Breast epithelium (tissue), 4 donors: ENCODE measurements at places on chromosomes 3 and 15. TPM values are rescaled to one million over a fixed set of nuclear protein-coding genes. Genes with fewer than 3 reads are reported as not detected.

DNA sequence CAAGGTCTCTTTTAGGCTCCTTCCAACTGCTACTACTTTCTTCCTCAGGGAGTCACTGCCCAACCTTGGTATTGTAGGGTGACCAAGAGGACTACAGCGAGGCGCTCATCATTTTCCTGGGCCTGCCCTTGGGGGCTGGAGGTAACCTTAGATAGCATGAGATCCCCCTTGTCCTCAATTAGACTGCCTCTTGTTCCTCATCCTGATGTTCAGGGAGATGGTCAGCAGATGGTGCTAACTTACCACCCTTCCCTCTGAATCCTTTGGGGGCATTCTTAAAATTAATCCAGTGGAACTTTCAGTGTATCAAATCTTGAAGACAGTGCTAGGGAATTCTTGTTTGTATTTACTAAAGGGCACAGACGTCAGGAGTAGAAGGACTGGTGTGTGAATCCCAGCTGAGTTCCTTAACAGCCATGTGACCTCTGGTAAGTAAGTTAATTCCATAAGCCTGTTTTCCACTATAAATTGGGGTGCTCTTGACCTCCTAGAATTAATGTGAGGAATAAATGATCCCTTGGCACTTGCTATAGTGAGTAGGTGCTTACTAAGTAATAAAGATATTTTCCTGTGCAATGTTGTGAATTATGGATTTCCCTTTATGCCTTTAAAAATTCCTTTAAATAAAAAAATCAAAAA, 4.1 kb upstream of the CLPX start:
- H3K4me1 ChIP-seq, result no peaks in the 10 kb centered on the region
- no peaks in the 10 kb centered on the region for H3K36me3 ChIP-seq
- no peak overlapping the region for H3K27ac ChIP-seq

DNA sequence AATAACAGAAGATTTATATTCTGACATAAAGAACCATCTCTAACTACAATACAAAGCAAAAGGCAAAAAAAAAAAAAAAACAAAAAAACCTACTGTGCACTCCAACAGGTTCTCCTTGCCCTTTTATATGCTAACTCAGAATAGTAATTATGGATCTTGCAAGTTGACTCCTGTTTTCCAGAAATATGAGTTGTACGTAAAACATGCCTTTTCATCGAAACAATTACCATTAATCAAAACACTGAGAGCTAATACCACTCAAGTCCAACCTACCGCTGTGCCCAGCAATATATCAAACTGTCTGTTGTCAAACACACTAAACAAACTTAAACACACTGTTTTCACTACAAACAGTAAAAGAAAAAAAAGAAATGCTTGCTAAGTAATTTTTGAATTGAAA, 389.8 kb downstream of the TBC1D5 start:
- H3K27me3 ChIP-seq, result no peaks in the 10 kb centered on the region
- H3K4me1 ChIP-seq, result no peaks in the 10 kb centered on the region
- DNase-seq, result no peak
- H3K27ac ChIP-seq, result no peak overlapping the region
- H3K4me3 ChIP-seq, result no peak overlapping the region

- H3K36me3 ChIP-seq, result no peaks in the 10 kb centered on the region
- H3K27ac ChIP-seq, result peak overlapping the region; percentile 90
- no peak overlapping the region for H3K4me3 ChIP-seq
- no peak for DNase-seq
- no peaks in the 10 kb centered on the region for H3K27me3 ChIP-seq
These were observed 287.4 kb downstream of the UACA start for GRCh38 chr15:70475921-70476320.

DNA sequence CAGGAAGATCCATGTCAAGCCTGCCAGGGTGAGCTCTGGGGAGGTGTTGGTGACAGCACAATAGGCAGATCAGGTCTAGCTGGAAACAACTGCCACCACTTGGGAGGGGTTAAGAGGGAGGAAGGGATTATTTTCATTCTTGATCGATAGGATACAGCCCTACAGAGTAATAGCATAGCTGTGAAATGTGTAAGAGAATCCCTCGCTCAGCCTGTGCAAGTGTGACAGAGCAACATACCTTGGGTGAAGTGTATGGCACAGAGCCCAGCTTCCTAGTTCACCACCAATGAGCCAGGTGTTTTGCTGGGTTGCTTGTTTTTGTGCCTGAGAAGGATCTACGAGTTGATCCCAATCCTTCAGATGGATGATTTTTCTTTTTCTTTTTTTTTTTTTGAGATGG, 9.2 kb upstream of the DCUN1D1 start:
- H3K36me3 ChIP-seq, result no peaks in the 10 kb centered on the region
- H3K27ac ChIP-seq, result no peak overlapping the region
- DNase-seq, result no peak
- no peak overlapping the region for H3K4me3 ChIP-seq
- H3K27me3 ChIP-seq, result no peaks in the 10 kb centered on the region

DNA sequence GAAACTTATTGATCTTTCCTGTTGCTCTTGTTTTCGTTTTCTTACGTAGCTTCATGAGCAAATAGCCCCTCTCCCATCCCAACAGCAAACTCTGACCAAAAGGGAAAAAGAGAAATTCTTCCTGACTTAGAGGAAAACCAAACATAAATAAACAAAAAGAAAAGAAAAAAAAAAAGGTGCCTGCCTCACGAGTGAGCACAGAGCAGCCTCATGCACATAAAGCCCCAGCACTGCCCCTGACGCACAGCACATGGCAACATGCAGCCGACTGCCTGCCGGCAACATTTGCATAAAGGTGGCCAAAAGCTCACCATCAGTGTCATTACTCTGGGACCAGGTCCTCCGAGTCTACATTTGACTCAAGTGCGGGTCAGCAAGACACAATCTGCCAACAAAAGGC, 6.4 kb downstream of the POC1A start:
- H3K36me3 ChIP-seq, result no peaks in the 10 kb centered on the region
- DNase-seq, result no peak
- H3K27me3 ChIP-seq, result no peaks in the 10 kb centered on the region
- no peaks in the 10 kb centered on the region for H3K4me1 ChIP-seq

- no peaks in the 10 kb centered on the region for H3K27me3 ChIP-seq
- no peak overlapping the region for H3K27ac ChIP-seq
- no peak overlapping the region for H3K4me3 ChIP-seq
- no peaks in the 10 kb centered on the region for H3K36me3 ChIP-seq
- H3K4me1 ChIP-seq, result no peaks in the 10 kb centered on the region
- no peak for DNase-seq
These were observed 479.3 kb downstream of the EPHA3 start for GRCh38 chr3:89586676-89587075.

DNA sequence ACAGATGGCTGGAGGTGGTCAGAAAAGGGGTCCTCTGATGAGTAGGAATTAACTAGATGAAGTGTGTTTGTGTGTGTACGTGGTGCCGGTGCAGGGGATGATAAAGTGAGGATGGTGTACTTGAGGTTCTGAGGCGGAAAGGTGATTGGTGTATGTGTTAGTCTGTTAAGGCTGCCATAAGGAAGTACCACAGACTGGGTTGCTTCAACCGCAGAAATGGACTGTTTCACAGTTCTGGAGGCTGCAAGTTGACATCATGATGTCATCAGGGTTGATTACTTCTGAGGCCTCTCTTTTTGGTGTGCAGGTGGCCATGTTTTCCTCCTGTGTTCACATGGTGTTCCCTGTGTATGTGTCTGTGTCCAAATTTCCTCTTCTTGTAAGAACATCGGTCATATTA, 202.4 kb upstream of the RGMA start:
- no peak overlapping the region for H3K4me3 ChIP-seq
- H3K4me1 ChIP-seq, result no peaks in the 10 kb centered on the region
- H3K36me3 ChIP-seq, result no peaks in the 10 kb centered on the region
- H3K27ac ChIP-seq, result no peak overlapping the region
- H3K27me3 ChIP-seq, result no peaks in the 10 kb centered on the region

DNA sequence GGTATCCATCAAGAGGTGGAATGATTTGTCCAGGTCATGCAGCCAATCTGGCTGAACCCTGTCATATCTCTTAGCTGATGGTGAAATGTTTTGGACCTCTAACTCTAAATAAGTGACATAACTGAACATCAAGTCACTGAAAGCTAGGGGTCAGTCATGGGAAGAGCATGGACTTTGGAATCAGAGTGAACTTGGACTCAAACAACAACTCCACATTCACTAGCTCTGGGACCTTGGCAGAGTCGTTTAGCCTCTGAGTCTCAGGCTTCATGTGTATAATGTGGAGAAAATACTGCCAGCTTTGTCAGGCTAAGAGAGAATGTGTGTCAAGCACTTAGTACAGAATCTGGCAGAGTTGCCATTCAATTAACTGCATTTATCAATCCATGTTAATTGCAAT, 557.8 kb upstream of the CFAP20DC start:
- no peaks in the 10 kb centered on the region for H3K27me3 ChIP-seq
- no peaks in the 10 kb centered on the region for H3K4me1 ChIP-seq
- H3K4me3 ChIP-seq, result no peak overlapping the region
- no peak for DNase-seq
- H3K36me3 ChIP-seq, result no peaks in the 10 kb centered on the region

- no peak overlapping the region for H3K4me3 ChIP-seq
- DNase-seq, result no peak
- H3K27me3 ChIP-seq, result no peaks in the 10 kb centered on the region
- no peaks in the 10 kb centered on the region for H3K4me1 ChIP-seq
These were observed 25.2 kb downstream of the GOLGA6D start for GRCh38 chr15:75307778-75308390.

- H3K27ac ChIP-seq, result no peak overlapping the region
- no peaks in the 10 kb centered on the region for H3K36me3 ChIP-seq
- H3K4me3 ChIP-seq, result no peak overlapping the region
- no peaks in the 10 kb centered on the region for H3K27me3 ChIP-seq
These were observed 121.6 kb downstream of the UBE2E2 start for GRCh38 chr3:23324745-23325144.

- H3K4me3 ChIP-seq, result peak overlapping the region; percentile 5
- H3K27ac ChIP-seq, result peak overlapping the region; percentile 64
- H3K27me3 ChIP-seq, result no peaks in the 10 kb centered on the region
- DNase-seq, result peak; percentile 76
- no peaks in the 10 kb centered on the region for H3K36me3 ChIP-seq
- no peaks in the 10 kb centered on the region for H3K4me1 ChIP-seq
These were observed 17.6 kb downstream of the CALML4 start for GRCh38 chr15:68187559-68187958.

DNA sequence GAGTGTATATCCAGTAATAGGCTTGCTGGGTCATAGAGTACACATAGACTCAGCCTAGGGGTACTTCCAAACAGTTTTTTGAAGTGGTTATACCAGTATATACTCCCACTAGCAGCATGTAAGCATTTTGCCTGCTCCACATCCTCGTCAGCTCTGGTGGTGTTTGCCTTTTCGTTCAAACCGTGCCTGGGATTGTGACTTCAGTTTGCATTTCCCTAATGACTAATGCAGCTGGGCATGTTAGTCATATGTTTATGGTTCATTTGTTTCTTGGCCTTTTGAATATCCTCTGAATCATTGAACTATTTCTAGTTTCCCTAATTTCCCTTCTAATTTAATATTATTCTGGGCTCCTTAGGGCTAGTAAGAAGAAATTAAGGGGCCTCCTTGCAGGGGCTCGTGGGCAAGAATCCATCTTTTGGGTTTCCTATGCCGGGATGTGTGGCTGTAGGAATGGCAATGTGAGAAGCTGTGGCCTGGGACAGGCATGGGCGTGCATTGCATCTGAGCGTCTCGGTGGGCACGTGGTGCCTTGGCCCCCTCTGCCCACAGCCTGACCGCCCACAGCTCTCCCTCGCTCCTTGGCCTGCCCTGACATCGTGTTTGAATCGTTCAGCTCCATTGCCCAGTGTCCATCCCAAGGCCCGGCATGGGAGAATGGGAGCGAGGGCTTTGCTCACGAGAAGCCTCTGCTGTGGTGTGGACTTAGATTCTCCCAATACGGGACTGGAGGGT, 26.4 kb downstream of the FAH start:
- no peak overlapping the region for H3K27ac ChIP-seq
- no peaks in the 10 kb centered on the region for H3K27me3 ChIP-seq
- H3K36me3 ChIP-seq, result no peaks in the 10 kb centered on the region
- DNase-seq, result no peak
- peaks cover 8% of the 10 kb centered on the region for H3K4me1 ChIP-seq
- no peak overlapping the region for H3K4me3 ChIP-seq

DNA sequence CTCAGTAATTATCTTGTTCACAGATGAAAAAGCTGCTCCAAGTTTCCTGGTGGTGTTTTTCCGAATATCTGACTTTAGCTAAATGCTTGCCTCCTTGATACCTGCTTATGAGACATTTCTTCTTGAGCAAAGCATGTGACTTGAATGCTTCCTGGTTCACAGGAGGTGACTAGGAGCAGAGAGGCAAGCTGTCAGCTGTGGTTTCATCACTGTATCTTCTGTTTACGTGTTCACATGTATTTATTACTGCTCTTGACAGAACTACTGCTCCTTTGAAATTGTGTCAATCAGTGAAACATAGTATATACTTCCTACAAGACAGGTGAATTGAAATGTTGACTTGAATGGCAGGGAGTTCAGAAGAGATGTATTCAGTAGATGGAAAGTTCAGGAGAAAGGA, 8.9 kb upstream of the SPPL2A start:
- no peak overlapping the region for H3K27ac ChIP-seq
- H3K4me3 ChIP-seq, result no peak overlapping the region
- H3K36me3 ChIP-seq, result no peaks in the 10 kb centered on the region
- DNase-seq, result no peak
- no peaks in the 10 kb centered on the region for H3K4me1 ChIP-seq

DNA sequence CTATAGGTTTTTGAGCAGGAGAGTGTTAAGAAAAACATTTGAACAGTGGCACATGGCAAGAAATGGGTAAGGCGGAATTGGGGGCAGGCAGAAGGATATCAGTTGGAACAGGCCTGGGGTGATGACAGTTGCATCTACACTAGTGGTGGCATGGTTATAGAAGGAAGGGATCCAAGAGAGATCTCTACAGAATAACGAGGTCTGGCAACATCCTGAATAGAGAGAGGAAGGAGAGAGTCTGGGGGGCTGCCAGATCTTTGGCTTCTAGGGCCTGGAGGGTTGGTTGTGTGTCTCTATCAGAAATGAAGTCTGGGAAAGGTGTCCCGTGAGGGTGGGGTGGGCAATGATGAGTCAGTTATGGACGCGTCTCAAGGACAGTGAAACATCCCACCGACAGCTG, 26.3 kb downstream of the FSTL1 start:
- H3K36me3 ChIP-seq, result no peaks in the 10 kb centered on the region
- H3K27me3 ChIP-seq, result no peaks in the 10 kb centered on the region
- peak overlapping the region; percentile 21 for H3K27ac ChIP-seq
- DNase-seq, result no peak
- no peak overlapping the region for H3K4me3 ChIP-seq

- no peaks in the 10 kb centered on the region for H3K27me3 ChIP-seq
- no peaks in the 10 kb centered on the region for H3K4me1 ChIP-seq
- H3K36me3 ChIP-seq, result no peaks in the 10 kb centered on the region
- no peak overlapping the region for H3K4me3 ChIP-seq
These were observed 229.7 kb upstream of the TBL1XR1 start for GRCh38 chr3:177426878-177427495.

- H3K27ac ChIP-seq, result no peak overlapping the region
- H3K36me3 ChIP-seq, result no peaks in the 10 kb centered on the region
- H3K4me3 ChIP-seq, result no peak overlapping the region
- no peaks in the 10 kb centered on the region for H3K4me1 ChIP-seq
- no peak for DNase-seq
These were observed 30.8 kb downstream of the ST3GAL6 start for GRCh38 chr3:98793971-98794370.

Gene ACKR4
- 1.1 TPM for total RNA-seq

Gene NR2E3
- total RNA-seq, result 1.6 TPM

Gene EXD1
- total RNA-seq, result not detected

Gene GABRA5
- not detected for total RNA-seq
